ENCODE measurements at places on chromosomes 11 and 22.

GRCh38 chr11:101721270-101721669 is 137.5 kb upstream of the TRPC6 start:
- no peak for DNase-seq

DNA sequence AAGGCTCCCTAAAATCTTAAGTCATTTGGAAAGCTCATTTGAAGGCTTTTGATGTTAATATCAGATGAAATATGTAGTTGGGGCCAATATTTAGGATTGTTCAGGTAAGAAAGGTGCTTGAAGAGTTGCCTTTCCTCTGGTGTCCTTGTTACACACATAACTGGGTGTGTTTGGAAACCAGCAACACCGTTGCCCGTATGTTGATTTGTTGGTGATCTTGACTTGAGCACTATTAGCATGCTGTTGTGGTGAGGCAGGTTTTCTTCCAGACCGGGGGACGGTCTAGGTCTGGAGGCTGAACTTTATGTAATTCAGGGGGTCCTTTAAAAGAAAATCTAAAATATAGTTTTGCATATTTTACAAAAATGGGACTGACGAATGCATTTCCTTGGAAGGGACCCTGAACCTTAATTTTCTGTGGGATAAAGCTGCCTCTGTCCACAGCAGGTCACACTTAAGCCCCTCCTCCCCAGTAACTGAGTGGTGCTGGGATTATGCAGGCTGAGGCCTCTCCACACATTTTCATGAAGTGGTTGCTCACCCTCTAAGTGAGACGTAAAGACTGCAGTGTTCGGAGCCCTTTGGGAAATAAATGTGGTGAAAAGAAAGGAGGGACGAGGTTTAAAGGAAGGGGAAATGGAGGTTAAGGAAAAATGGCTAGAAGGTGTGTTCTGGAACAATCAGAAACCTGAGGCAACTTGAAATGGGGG is 1.8 kb downstream of the YWHAH start:
- DNase-seq: no peak

DNA sequence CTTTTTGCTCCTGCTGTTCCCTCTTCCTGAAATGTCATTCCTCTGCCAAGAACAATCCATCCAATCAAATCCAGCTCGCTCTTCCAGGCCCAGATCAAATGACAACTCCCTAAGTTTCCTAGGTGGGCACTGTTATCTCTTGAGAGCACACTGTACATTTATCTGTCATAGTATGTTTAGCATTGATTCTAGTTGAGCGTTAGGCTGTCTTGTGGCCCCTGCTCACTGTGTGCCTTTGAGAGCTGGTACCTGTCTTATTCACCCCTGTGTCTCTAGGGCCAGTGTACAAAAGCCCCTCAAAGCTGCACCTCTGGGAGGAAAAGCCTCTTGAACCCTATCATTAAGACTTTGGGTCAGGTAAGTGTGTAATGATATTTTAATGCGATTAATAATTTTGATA is 7.1 kb upstream of the LMO2 start:
- no peak for DNase-seq

GRCh38 chr11:2452321-2453012 is 7.7 kb downstream of the KCNQ1 start:
- no peak for DNase-seq

DNA sequence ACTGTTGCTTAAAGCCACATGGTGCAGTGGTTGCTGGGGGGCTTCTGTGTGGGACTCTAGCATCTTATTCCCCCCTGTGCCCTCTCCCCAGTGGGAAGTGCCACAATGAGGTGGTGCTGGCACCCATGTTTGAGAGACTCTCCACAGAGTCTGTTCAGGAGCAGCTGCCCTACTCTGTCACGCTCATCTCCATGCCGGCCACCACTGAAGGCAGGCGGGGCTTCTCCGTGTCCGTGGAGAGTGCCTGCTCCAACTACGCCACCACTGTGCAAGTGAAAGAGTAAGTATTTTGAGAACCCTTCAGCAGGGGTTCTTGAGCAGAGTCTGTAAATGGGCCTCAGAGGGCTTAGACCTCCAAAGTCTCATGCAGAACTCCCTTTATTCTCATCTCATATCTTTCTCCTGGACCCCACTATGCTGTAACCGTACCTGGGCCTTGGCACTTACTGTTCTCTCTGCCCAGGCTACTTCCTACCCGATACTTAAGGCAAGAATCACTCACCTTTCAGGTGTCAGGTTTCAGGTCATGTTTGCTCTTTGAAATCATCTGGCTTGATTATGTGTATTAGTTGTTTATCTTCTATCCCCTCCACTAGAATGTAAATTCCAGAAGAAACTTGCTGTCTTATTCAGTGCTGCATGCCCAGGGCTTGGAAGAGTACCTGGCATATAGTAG is 32.4 kb downstream of the PIK3IP1 start:
- DNase-seq: no peak

GRCh38 chr11:107808521-107808920 is 50.1 kb downstream of the SLC35F2 start:
- DNase-seq: no peak

GRCh38 chr11:115652094-115652493 is 147.9 kb upstream of the CADM1 start:
- DNase-seq: no peak

- DNase-seq: no peak
These were observed 39.1 kb downstream of the KCNC1 start for GRCh38 chr11:17773674-17774073.

DNA sequence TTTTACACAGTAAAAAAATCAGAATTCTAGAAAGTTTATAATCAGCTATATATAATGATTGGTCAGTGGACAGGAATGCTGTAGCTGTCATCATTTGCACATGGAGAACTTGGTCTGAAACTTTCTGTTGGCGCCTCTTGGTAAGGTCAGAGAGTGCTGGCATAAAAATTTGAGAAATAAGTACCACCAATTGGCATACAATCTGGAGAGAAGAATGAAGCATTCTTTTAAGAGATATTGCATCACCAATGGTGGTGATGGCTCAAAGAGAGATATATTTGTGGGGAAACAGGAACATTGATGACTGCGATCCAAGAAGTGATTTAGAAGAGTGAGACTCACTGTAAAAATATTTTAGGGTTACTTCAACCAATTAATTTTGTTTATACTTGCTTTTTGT is 19.8 kb upstream of the OOSP1 start:
- DNase-seq: no peak

GRCh38 chr22:50146439-50147238 is 23.9 kb upstream of the PANX2 start:
- DNase-seq: no peak

GRCh38 chr22:49904040-49904369 is 14.2 kb downstream of the ALG12 start:
- no peak for DNase-seq

- peak; percentile 47 for DNase-seq
These were observed 36.0 kb upstream of the LDLRAD3 start for GRCh38 chr11:35907648-35908431.

DNA sequence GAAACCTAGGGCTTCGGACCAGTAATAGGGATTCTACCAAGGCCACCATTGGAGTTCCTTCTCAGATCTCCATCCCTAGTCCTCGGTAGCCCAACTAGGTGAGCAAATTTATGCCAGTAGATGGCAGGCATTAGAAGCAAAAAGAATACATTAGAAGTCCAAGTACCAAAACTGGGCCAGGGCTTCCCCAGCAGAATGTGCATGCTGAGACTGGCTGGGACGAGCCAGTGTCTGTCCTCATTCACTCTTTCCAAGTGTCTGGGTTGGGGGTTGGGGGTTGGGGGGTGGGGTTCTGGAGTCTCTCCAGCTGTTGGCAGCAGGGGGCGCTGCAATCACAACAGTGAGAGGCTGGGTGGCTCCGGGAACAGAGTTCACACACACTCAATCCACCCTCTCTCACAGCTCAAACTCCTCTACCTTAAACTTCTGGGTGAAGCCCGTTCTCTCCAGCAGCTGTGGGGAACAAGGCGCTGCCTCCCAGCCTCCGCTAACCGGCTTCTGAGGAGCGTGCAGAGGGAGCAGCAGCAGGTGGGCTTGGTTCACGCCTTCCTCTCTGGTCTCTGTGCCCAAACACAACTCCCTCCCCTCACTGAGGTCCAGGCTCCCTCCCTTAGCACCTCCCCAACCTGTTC is 57.5 kb downstream of the BTG4 start:
- peak; percentile 61 for DNase-seq

DNA sequence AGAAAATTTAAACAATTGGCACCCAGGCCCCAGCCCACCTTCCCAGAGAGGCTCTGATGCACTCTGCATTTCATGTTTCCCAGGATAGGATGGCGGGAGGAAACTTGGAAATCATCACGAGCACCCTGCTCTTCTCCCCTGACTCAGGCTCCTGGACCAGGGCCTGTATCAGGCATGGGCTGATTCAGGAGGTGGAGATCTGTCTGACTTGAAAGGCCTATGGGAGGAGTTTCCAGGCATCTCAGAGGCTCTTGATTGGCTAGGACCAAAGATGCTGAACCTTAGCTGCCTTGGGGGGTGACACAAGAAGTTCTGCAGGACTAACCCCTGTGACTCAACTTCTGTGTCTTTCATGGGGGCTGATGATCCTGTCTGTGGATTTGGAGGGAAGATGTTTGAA is 106.2 kb downstream of the PKNOX2 start:
- DNase-seq: no peak

DNA sequence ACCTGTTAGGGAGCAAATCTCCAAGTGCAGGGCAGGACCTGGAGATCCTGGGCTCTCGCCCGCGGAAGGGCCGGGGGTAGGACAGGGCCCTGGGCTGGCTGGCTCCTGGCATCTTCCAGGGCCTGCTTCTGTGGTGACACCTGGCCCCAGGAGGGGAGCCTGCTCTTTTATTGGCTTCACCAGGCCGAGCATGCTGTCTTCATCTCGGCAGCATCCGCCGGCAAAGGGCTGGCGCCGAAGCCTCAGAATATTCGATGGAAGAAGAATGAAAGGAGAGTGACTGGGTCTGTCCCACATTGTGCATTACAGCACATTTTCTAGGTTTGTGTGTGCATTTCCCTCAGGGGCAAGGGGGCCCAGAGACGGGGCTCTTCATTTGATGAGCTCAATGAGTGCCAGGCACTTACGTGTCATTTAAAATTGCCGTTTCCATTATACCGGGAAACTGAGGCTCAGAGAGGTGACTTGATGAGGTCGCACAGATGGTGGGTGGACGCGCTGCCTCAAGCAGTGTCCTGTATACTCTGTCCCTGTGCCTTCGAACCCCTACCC is 70.0 kb downstream of the RBX1 start:
- peak; percentile 3 for DNase-seq

- DNase-seq: no peak
These were observed 116.2 kb downstream of the KIF18A start for GRCh38 chr11:27991736-27992135.

DNA sequence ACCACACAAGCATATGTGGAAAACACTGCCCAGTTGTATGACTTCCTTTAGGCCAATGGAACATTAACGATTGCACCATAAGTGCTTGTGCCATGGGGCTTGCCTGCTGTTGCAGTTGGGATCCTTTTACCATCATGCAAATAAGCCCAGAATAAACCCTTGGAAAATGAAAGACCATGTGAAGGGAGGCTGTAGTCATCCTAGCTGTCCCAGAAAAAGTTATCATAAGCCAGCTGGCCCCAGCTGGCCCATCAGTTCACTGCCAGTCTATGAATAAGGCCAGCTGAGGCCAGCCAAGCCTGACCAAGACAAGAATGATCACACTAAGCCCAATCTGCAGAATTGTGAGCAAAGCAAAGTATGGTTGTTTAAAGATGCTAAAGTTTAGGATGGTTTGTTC is 253.9 kb upstream of the ARHGAP20 start:
- no peak for DNase-seq

DNA sequence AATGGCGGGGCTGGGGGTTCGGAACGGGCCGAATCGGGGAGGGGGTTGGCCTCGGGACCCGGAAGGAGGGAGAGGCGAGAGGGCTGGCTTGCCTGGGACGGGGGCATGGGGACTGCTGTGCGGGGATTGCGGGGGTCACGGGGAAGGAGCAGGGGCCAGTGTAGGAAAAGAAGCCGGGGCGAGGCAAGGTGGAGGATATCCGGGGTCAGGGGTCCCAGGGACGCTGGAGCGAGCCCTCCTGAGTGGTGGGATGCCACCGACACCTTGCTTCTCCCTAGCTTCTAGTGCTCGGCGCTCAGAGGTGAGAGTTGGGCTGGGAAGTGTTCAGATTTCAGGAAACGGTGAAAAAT is 426 bp upstream of the GDPD5 start:
- no peak for DNase-seq

GRCh38 chr22:50186181-50186714 is 535 bp downstream of the TRABD start:
- DNase-seq: no peak

GRCh38 chr11:129298988-129299387 is 76.7 kb upstream of the BARX2 start:
- DNase-seq: no peak

DNA sequence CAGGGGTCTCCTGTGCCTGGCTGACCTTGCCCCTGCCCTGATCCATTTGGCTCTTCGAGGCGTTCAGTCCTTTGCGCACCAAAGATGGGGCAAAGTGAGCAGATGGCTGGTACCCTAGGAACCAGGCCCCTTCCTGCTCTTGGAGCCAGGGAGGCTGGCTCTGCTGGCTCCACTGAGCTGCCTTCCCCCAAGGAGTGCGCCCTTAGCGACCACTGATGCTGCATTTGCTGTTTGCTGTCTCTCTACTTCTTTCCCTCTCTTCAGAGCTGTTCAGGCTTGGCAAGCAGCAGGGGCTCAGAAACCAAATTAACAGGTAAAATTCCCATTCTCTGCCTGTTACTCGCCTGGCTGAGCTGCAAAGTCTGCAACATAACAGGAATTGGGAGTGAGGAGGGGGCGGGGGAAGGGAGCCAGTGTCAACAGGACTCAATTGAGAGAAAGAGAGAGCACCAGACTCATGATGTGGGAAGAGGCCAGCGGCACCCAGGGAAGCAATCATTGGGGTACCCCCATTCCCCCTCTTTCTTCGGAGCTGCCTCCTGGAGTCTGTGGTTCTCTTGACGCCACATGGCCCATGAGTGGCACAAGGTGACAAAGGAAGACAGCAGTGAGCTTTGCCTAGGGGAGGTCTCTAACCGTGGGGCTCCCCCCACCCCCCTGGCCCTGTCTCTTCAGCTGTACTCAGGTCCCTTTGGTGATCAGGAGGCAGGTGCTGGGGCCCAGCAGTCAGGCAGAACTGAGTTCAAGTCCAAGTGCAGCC is 102.3 kb downstream of the TP53I11 start:
- DNase-seq: no peak

GRCh38 chr11:30876663-30877396 is 290.7 kb upstream of the MPPED2 start:
- DNase-seq: no peak

DNA sequence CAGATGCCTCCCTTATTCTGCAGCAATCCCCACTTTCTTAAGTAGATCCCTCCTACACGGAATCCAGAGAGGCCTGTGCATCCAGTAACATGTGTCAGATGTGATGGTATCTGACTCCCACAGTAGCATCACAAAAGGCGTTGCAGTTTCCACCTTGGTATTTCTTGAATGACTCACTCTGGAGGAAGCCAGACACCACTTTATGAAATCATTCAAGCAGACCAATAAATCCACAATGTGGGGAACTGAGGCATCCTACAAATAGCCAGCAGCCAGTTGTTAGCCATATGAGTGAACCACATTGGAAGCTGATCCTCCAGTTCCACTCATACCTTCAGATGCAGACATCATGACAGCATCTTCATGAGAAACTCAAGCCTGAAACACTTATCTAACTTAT is 798.1 kb downstream of the OPCML start:
- DNase-seq: no peak
